ENCODE measurements at places on chromosomes 11 and 22. TPM values are rescaled to one million over a fixed set of nuclear protein-coding genes. Genes with fewer than 3 reads are reported as not detected.
A peak's percentile ranks its signal among the peaks of the same experiment; 100 is the strongest.

DNA sequence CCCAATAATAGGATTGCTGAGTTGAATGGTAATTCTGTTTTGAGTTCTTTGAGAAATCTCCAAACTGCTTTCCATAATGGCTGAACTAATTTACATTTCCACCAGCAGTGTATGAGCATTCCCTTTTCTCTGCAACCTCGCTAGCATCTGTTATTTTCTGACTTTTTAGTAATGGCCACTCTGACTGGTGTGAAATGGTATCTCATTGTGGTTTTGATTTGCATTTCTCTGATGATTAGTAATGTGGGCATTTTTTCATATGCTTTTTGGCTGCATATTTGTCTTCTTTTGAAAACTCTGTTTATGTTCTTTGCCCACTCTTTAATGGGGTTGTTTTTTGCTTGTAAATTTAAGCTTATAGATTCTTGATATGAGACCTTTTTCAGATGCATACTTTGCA is 97.4 kb downstream of the FDX1 start:
- DNase-seq: no peak

GRCh38 chr11:117552626-117553025 is 225.0 kb downstream of the CEP164 start:
- DNase-seq: no peak

DNA sequence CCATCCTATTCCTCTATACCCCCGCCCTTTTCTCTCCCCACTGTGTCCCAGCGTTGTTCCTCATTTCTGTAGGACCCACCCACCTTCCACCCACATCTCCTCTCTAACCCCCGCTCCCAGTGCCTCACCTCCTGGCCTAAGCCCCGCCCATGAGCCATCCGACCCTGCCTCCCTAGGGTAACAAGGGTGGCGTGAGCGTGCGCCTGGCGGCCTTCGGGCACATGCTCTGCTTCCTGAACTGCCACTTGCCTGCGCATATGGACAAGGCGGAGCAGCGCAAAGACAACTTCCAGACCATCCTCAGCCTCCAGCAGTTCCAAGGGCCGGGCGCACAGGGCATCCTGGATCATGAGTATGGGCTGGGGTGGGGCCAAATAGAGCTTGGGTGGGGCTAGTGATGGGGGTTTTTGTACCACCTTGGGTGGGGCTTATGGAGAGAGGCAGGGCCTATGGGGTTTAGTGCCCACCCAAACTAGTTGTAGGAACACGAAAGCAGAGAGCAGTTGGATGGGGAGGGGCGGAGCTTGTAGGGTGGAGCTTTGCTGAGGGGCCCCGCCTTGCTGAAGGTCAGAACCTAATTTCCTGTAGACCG is 4.5 kb downstream of the INPP5J start:
- DNase-seq: no peak

GRCh38 chr11:69443138-69443967 is 38.1 kb upstream of the LINC01488 start:
- DNase-seq: peak; percentile 81

The MFRP gene
- total RNA-seq: not detected

The OR51B5 gene
- total RNA-seq: not detected

The CRELD2 gene
- total RNA-seq: 35.9 TPM
